CD4-positive, alpha-beta T cell treated with Interleukin-21 for 1 hour (primary cell): ENCODE measurements at places on chromosomes 4 and X.

DNA sequence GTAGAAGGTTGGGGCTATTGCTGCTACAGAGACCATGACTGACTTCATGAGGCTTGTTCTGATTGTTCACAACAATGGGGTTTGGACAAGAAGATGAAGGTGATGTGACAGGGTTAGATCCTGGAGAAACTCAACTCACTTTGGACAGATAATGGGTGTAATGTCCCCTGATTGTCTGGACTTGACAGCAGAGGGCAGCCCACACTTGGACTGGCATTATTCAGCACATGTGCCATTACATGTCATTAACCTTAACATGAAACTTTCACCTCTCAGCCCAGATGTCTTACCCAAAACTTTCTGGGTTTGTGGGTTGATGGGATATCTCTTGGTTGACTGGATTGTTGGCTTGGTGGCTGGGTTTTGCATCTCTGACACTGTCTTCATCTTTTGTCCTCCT lies 101.5 kb downstream of the MXRA5 start:
- no peak for DNase-seq

- DNase-seq, result no peak
Measured at GRCh38 chr4:94889946-94890345, 132.2 kb downstream of the BMPR1B start.

DNA sequence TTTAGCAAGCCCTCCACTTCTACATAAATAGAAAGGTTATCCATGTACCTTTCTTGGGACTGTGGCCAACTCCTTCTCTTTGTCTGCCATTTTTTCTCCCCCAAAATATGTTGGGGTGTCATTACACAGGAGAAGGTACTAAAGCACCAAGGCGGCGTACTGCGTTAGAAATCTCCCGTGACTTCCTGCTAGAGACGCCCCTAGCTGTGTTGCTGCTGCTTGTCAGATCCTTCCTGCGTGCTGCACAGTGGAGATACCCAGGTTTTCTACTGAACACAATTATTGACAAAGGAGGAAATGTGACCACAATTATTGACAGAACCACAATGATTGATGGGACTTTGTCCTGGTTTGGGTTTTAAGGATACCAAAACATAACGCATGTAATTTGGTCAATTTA lies 97.7 kb downstream of the EFHC2 start:
- DNase-seq, result peak; percentile 45

GRCh38 chr4:42637867-42638266 lies 19.0 kb downstream of the ATP8A1 start:
- no peak for DNase-seq

GRCh38 chr4:158649111-158649680 lies 22.5 kb downstream of the C4orf46 start:
- DNase-seq, result no peak

DNA sequence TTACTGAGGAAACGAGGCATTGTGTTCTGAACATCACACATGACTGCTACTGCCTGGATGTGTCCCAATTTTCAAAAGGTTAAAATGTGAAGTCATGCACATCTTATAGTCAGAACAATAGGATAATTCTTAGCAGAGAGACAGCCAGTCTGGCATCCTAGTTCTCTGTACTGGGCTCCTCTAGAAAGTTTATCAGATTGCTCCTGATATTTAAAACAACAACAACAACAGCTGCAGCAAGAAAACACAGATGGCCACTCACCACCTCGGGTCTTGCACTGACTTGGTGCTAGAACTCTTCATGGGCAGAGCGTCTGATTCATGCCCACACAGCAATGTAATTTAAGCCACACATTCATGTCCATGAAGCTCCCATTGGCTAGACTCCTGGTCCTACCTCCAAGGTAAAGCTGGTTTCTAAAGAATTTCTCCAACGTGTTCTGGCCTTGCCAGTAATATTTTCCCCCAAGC lies 33.3 kb upstream of the SLC2A9 start:
- no peak for DNase-seq

DNA sequence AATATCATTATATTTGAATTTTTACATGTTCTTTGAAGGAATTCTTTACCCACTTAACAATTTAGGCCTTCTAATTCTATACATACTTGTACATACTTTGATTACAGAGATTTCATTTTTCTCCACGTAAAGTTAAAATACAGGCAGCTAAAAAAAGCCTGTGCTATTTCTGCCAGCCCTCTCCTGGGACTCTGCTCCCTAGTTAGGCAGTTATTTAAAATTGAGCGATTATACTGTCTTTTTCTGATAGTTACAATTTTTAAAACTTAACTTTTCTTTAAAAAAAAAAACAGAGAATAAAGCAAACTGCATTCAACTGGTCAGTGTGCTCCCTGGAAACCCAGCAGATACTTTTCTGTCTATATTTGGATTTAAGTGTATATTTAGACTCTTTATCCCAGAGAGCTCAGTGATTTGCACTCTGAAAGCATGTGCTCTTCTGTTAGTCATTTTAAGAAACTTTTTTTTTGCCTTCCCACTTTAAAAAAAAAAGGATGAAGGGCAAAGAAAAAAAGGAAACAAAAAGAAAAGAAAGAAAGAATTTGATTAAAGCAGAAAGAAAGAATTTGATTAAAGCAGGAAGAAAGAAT lies 18.1 kb upstream of the FAM241A start:
- DNase-seq, result no peak

- no peak for DNase-seq
Measured at GRCh38 chr4:119525771-119526712, 102.6 kb downstream of the PDE5A start.

DNA sequence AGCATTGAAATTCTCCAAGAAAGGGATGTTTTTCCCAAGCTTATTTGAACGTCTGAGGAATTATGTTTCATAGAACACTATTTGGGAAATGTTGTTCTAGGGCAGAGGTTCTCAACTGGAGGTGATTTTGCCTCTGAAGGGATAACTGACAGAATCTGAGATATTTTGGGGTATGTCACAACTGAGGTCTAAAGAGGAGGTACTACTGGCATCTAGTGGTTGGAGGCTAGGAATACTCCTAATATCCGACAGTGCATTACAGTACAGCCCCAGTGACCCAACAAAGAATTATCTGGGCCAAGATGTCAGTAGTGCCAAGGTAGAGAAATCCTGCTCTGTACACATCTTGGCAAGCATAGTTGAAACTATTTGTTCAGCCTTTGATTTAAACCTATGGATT lies 6.4 kb downstream of the HSPA4L start:
- no peak for DNase-seq
